Stimulated activated CD4-positive, alpha-beta T cell treated with anti-CD3 and anti-CD28 coated beads, Interleukin-4, amount 100 ng/mL, for 48 hours (primary cell): ENCODE measurements at places on chromosomes 5 and 9.

- DNase-seq, result no peak
These were observed 511.0 kb upstream of the TLE4 start for GRCh38 chr9:79060766-79061165.

GRCh38 chr5:1208743-1209488 is 7.5 kb downstream of the SLC6A19 start:
- DNase-seq, result no peak

- no peak for DNase-seq
These were observed 124.8 kb downstream of the RGS3 start for GRCh38 chr9:113588242-113588810.

- no peak for DNase-seq
These were observed 34.3 kb upstream of the DAB2 start for GRCh38 chr5:39459071-39459470.

- no peak for DNase-seq
These were observed 970.8 kb downstream of the DTWD2 start for GRCh38 chr5:118017536-118017935.

DNA sequence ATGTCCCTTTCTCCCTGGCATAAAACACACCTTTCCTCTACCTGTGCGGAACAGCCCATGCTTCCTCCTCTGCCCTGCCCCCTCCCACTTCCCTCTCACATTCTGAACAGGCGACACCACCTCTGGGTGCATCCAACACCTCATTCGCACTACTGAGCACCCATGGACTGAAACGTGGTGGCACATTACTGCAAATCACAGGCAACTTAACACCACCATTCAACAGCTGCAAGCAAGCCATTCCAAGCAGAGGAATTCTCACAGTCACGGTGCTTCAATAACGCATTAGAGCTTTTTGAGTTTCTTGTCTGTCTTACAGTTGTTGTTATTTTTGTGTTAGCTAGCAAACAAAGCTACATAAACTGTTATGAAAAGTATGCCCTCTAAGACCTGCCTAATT is 298.2 kb upstream of the TAS2R1 start:
- DNase-seq, result no peak

DNA sequence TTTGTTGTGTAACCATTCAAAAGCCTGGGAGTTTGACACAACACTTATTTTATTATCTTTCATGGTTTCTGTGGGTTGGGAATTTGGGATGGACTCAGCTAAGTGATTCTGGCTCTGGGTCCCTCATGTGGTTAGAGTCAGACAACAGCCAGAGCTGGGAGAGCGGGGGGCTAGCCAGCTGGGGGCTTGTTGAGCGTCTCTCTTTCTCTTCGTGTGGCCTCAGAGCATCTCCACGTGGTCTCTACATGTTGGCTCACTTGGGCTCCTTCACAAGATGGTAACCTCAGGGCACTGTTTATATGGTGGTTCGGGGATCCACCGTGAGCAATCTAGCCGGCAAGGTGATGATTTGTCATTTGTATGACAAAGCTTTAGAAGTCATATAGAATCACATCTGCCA is 73.6 kb downstream of the FSTL4 start:
- no peak for DNase-seq

GRCh38 chr9:123334639-123335038 is 21.4 kb upstream of the CRB2 start:
- DNase-seq, result no peak

DNA sequence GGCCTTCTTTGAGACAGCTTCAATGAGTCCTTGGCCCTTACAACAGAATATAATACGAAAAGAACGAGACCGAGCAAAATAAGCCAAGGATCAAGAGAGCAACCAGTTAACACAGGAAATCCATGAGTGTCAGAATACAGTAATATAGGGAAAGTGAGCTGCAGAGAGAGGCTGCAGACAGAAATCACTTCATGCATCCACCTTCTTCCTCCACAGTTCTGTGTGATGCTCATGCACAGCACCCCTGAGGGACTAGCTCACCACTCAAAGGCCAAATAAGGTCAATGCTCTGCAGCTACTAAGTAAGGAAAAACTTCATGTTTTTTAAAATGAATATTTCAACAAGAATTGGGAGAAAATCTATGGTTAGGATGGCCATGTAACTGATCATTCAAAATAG is 257.1 kb downstream of the MCTP1 start:
- no peak for DNase-seq

- DNase-seq, result no peak
These were observed 94.4 kb upstream of the MAP1B start for GRCh38 chr5:72012906-72013305.

GRCh38 chr5:124871303-124871702 is 124.9 kb upstream of the ZNF608 start:
- no peak for DNase-seq

- DNase-seq, result no peak
These were observed 49.2 kb downstream of the ANXA1 start for GRCh38 chr9:73200694-73201452.

GRCh38 chr9:34163434-34163833 is 15.4 kb upstream of the UBAP1 start:
- no peak for DNase-seq

DNA sequence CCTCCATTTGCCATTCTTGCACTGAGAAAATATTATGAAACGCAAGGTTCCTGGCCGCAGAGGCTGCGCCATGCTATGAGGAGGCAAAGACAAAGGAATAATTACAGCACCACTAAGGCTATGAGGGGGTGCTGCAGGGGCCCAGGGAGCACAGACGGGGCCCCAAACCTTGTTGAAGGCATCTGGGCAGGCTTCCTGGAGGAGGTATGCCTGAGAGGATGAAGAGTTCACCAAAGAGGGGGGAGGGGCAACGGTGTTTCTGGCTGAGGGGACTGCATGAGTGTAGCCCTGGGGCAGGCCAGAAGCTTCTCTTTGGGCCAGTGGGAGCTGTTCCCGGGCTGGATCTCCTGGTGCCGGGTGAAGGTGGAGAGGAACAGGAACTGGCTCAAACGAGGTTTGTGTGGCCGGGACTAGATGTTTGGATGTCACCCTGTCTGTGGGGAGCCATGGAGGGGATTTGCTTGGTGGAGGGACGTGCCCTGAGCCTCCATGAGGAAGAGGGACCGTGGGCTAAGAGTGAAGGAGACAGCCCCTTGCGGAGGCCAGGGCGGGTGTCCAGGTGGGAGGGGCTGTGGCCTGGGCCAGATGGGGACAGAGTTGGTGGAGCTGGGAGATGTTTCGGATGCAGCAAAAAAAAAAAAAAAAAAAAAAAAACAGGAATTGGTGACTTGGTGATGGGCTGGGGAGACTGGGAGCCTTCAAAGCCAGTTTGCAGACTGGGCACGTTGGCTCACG is 28.2 kb downstream of the PTGES start:
- no peak for DNase-seq

GRCh38 chr5:82164176-82164976 is 113.8 kb downstream of the RPS23 start:
- no peak for DNase-seq

GRCh38 chr9:129889941-129890717 is 54.9 kb downstream of the USP20 start:
- peak; percentile 80 for DNase-seq

- no peak for DNase-seq
These were observed 81.2 kb upstream of the MAP3K1 start for GRCh38 chr5:56734091-56734694.

GRCh38 chr5:63843190-63843589 is 119.1 kb downstream of the HTR1A start:
- DNase-seq, result no peak

DNA sequence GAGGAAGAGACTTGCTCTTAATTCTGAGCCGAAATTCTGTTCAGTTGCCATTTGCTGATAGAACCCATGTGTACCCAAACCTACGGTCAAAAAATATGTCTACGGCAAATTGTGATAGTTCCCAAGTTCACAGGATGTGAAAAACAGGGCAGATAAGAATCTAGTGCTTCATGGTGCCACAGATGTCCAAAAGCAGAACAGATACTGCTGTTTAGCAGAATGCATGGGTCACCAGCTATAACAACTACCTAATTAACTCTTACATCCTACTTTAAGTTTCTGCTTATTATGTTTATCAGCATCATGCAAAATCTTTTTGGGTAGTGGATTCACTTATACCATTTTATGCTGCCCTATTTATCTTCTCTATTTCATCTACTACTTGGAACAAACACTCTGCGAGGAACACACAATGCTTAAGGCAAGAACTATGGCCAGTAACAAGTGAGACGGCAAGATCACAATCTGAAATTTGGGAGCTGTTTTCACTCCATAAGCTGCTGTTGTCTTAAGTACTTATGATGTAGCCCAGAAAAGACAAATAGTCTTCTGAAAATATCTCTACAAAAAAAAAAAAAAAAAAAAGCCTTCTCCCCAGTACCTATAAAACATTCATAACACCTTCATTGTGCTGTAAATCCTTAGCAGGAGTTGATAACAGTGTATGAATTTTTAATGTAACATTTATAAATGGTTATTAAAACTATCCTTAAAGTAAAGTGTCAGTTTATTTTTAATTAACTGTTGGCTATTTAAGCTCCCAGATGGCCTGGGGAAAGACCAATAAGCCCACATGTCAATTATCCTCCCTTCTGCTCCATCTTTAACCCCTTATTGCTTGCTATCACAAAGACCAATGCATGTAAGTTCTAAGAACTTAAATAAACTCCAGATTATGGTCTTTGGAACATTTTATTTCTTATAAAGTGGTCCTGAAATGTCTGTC is 232.3 kb downstream of the TLR4 start:
- no peak for DNase-seq

DNA sequence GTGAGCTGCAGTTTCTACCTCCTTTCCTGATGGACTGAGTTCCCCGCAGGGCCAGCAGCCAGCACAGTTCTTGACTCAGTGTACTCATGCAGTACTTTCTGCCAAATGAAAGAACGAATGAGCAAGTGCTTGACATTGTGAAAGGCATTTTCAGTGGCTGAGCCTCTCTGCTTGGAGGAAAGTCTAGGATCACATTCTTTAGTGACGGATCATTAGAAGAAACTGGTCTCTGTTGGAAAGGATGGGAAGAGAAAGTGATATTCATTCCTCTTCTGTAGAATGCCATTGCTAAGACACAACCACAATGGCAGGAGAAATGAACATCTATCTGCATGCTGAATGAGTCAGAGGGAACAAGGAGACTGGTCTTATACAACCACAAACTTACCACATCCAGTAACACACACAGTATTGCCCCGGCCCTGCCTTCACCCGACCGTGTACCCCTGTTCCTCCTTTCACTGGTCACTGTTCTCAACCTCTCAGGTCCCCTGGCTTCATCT is 206.9 kb downstream of the CRB2 start:
- no peak for DNase-seq

DNA sequence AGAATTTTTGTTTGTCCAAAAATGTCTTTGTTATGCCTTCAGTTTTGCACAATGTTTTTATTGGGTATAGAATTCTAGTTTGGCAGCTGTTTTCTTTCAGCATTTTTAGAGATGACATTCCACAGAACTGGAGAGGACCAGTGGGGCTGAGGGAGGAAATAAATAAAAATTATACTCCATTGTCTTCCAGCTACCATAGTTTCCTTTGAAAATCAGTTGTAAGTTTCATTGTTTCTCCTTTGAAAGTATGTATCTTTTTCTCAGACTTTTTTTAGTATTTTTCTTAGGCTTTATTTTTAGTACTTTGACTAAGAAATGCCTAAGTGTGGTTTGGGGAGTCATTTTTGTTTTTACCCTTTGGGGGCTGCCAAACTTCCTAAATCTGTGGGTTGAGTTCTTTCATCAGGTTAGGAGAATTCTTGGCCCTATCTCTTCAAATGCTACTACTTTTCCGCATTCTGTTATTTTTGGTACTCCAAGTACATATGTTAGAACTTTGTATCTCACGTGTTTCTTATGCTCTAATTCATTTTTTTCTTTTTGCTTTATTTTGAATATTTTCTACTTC is 15.2 kb upstream of the FBLL1 start:
- no peak for DNase-seq

GRCh38 chr5:6399980-6400910 is 21.9 kb upstream of the MED10 start:
- DNase-seq, result no peak

- no peak for DNase-seq
These were observed 456.4 kb downstream of the NFIB start for GRCh38 chr9:13857521-13857920.

GRCh38 chr5:101045689-101046088 is 142.6 kb upstream of the ST8SIA4 start:
- DNase-seq, result no peak

GRCh38 chr5:74294231-74294705 is 346.3 kb downstream of the ENC1 start:
- DNase-seq, result no peak

- DNase-seq, result peak; percentile 40
These were observed 37.4 kb downstream of the PIK3R1 start for GRCh38 chr5:68252673-68253623.

GRCh38 chr5:10685115-10685521 is 75.9 kb downstream of the DAP start:
- no peak for DNase-seq

GRCh38 chr9:134328841-134329575 is 2.8 kb downstream of the RXRA start:
- DNase-seq, result no peak

GRCh38 chr5:150448334-150448733 is 1.2 kb downstream of the RPS14 start:
- DNase-seq, result no peak

DNA sequence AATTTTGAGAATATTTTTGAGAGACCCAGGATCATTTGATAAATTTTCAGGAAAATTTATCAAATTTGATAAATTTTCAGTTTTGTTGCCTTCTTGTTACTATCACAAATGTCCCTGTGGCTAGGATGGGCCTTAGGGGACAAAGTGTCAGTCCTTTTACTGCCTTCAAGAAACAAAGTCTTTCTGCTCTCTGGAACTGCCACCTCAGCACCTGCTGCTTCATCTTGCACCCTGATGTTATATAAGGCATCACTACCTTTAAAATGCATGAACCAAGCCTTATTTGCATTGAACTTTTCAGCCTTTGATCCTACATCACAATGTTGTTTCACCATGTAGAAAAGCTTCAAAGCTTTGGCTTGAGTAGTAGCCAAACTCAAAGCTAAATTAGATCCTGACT is 123.0 kb upstream of the CNTLN start:
- no peak for DNase-seq

DNA sequence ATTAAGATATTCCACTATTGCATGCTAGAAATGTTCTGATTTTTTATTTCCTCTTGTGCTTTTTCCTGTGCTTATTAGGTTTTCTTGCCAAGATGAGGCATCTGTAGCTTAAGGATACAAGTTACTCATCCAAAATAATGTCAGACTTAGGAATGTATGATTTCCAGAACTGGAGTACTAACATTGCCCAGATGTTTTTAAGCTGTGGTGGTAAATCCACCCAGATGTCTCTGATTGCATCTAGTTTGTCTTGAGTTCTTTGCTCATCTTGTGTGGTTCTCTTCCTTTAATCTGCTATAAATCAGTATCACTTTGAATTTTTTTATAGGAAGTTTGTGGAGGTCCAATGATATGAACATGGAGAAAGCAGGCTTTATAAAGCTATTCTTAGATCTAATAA is 337.5 kb upstream of the ZNF608 start:
- DNase-seq, result no peak
